ENCODE measurements at places on chromosomes 1 and 21. TPM values are rescaled to one million over a fixed set of nuclear protein-coding genes. Genes with fewer than 3 reads are reported as not detected.

KRTAP10-2 gene
- not detected for polyA plus RNA-seq

TCHHL1 gene
- not detected for polyA plus RNA-seq

MR1 gene
- 39.2 TPM for polyA plus RNA-seq

EFNA3 gene
- 0.72 TPM for polyA plus RNA-seq

CFHR5 gene
- polyA plus RNA-seq: not detected

NCF2 gene
- polyA plus RNA-seq: 3.8 TPM

LCE6A gene
- not detected for polyA plus RNA-seq

ST6GALNAC5 gene
- not detected for polyA plus RNA-seq

IFNLR1 gene
- 0.08 TPM for polyA plus RNA-seq

SRP9 gene
- 349 TPM for polyA plus RNA-seq

CACNA1S gene
- not detected for polyA plus RNA-seq
